ENCODE measurements at places on chromosomes 16 and 17.

DNA sequence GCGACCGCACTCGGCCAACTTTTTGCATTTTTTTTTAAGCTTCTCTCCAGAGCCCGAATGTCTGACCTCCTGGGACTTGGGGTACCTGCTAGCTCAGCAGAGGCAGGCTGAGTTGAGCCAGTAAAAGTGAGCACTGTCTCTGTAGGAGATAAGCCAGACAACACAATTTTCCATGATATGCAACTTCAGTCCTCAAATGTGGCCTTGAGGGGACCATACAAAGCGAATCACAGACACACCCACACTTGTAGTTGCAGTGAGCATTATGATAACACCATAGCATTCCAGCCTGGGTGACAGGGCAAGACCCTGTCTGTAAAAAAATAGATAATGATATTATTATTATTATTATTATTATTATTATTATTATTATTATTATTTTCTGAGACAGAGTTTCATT lies 2.6 kb downstream of the DPEP2 start:
- DNase-seq: no peak

DNA sequence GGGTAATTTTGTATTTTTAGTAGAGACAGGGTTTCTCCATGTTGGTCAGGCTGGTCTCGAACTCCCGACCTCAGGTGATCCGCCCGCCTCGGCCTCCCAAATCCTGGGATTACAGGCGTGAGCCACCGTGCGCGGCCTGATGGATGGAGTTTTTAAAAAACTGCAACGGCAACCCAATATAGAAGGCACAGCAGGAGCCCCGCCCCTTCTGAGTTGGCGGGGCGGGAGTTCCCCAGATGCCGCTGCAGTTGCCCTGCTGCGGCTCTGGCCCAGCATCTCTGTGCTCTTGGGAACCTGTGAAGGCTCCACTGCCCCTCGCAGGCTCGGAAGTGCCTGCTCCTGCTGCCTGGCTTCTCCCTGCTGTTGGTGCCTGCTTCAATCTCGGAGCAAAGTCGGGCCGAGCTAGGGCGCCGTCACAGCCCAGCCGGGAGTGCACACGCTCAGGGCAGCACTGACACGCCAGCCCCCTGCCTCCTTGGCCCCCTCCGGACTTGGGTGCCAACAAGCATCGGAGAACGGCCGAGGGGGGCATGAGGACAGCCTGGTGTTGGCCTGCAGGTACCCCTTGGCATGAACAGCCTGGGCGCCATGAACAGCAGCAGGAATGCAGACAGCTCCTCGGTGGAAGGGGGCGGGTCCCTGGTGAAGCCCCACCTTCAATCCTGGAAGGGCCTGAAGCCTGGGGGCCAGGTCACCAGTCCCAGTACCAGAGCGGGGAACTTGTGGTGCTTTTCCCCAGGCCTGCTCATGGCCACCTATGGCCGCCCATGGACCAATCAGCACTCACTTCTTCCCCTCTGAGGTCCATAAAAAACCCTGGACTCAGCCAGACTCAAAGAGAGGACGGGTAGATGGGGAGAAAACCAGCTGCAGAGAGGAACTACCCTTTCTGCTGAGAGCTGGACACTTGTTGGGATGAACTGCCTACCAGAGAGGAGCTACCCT lies 2.3 kb upstream of the NT5M start:
- DNase-seq: peak; percentile 58

DNA sequence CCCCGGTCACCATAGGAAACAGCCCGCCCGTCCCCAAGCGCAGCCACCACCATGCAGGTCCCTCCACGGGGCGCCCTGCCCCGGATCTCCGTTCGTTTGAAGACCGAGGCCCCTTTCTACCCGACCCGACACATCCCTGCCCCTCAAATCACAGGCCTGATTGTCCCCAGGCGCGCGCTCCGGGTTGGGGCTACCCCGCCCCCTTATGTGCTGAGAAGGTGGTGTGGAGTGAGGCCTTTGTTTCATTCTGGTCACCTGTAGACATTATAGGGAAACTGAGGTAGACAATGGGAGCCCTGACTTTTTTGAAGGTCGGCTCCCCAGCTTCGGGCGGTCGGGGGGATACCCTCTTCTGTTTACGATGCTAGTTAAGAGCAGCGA lies 763 bp upstream of the ACTG1 start:
- no peak for DNase-seq

DNA sequence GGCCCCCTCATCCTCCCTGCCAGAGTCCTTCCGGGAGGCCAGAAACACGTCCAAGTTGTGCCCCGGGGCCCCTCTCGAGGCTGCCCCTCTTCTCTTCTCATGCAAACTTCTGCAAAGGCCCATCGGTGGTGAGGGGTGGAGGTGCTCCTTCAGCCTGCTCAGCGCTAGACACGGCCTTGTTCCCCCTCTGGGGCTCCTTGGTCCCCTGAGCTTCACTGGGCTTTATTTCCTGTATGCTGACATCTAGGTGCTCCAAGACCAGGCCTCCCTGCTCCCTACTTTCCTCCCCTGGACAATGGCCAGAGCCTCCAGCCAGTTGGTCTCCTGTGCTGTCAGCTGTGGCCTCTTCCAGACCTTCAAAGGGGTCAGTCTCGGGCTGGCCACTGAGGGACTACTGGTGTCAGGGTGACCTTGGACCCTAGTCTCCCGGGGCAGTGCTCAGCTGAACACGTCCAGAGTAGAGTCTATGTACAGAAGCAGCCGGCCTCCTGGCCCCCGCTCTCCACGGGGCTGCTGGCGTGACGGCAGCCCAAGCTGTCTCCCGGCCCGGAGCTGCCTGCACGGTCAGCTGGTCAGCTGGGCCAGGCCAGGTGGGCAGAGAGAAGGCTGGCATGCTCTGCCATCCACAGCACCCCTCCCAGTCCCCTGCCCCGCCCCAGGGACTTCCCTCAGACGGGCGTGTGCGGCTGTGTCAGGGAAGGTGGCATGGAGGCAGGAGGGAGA lies 1.7 kb upstream of the PRR35 start:
- DNase-seq: no peak

DNA sequence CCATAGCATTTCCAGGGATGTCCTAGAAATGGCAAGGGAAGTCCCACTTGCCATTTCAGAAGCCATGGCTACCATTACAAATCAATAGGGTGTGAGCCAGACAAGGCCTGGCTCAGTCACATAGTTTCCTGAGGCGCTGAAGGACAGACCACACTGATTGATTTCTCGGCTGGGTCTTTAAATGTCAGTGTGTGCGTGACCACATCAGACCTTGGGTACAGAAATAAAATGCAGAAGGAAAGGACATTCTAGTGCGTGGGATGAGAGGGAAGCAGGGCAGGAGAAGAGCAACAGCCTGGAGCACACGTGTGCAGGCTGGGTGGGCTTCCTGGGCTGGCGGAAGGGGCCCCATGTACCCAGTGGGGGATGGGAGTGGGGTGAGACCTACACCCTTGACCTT lies 58.7 kb upstream of the LYRM9 start:
- no peak for DNase-seq

GRCh38 chr16:51984395-51984794 lies 562.5 kb downstream of the TOX3 start:
- DNase-seq: no peak

GRCh38 chr16:74224828-74225612 lies 71.6 kb upstream of the PSMD7 start:
- DNase-seq: no peak

GRCh38 chr17:40371261-40371929 lies 6.9 kb upstream of the GJD3 start:
- no peak for DNase-seq

- DNase-seq: no peak
Observed at GRCh38 chr17:77493238-77493820, 352.6 kb downstream of the SEC14L1 start.

DNA sequence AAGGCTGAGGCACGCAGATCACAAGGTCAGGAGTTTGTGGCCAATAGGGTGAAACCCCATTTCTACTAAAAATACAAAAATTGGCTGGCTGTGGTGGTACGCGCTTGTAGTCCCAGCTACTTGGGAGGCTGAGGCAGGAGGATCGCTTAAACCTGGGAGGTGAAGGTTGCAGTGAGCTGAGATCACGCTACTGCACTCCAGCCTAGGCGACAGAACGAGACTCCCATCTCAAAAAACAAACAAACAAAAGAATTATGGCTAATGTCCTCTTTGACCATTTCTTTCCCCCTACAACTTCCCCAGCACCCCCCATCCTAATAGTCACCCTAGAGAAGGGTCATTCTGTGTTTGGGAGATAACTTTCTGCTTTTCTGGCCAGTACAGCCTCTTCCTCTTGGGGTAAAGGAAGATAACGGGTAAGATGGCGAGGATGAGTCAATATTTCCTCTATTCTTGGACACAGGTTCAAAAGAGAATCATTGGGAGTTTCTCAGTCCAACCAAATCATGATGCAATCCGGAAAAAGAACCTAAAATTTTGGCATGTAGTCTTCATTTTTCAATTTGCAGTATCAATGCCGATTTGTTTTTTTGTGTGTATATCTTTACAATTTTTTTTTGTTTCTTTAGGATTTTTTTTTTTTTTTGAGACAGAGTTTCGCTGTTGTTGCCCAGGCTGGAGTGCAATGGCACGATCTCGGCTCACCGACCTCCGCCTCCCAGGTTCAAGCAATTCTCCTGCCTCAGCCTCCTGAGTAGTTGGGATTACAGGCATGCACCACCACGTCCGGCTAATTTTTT lies 107.6 kb upstream of the MED13 start:
- DNase-seq: no peak

DNA sequence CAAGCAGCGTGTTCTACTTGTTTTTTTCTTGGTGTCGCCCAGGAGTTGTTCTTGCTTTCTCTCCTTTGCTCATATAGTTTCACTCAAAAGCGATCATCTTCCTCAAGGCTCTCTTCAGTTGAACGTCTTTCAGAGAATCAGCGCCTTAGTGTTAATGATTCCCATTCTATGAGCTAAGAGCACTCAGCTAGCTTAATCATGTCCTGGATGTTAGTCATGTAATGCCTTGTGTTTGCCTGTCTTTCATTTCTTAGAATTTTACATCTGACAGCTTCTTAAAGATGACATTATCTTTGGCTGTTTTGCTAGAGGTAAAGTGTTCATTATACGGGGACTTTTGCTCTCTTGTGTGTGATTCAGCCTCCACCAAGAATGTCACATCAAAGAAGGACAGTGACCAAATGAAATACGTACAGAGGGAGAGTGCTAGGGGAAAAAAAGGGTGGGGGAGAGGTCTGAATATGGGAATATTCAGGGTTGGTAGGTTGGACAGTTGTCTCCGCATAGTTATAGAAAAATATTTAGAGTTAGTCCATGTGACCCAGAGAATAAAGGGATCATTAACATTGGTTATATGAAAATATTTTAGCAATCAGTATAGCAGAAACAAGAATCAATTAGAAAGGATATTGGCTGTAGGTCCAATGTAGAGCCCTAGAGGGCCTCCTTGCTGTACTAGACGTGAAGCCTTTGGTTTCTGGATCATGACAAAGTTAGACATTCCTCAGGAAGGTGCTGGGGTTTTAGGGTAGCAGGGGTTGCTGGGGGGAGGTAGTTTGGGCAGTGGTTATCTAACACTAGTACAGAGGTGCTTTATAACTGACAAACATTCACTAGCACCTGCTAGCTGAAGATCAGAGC lies 31.9 kb upstream of the ANKFN1 start:
- no peak for DNase-seq

GRCh38 chr17:9080296-9080914 lies 59.1 kb downstream of the NTN1 start:
- no peak for DNase-seq

DNA sequence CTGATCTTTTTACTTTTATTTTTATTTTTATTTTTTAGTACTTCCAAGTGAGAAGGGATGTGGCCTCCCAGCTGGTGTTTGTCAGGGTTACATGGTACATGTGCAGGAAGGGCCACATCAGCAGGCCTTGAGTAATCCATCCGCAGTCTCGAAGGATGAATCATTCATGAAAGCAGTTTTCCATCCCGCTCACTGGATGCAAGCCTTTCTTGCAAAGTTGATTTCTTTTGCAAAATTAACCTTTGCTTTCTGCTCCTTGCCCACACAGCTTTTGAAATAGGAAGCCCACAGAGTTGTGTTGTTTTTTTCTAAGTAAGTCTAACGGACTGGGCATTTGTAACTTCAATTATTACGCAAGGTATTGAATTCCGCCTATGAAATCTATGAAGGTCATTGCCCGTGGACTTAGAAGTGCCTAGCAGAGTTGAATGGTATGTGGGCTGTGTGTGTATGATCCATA lies 157.4 kb downstream of the PRKCA start:
- DNase-seq: peak; percentile 9

- DNase-seq: no peak
Observed at GRCh38 chr17:42233156-42233555, 38.9 kb upstream of the GHDC start.

DNA sequence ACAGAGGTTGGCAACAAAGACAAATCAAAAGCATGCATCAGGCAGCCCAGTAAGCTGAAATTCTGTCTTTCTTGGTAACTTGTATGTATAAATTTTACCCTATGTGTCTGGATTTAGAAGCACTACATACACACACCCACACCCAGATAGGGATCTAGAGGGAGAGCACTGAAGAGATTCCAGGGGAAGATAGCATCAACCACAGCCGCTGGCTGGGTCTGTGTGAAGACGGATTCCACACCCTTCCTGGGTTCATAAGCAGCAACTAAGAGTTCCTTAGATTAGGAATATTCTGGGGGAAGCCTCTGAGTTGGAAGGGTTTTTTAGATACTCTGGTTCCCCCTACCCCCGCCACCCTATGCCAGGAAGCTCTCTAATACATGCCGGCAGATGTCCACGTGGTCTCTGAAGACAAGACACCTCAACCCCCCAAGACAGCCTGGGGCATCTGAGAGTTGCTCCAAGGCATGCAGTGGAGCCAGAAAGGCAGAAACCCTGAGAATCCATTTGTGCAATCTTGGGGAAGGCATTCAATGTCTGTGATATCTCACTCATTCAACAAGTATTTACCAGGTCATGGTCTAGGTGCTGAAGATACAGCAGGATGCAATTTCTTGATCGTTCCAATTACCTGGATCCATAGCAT lies 86.4 kb downstream of the NOG start:
- no peak for DNase-seq

GRCh38 chr17:75979705-75980187 lies 706 bp downstream of the TEN1 start:
- no peak for DNase-seq

DNA sequence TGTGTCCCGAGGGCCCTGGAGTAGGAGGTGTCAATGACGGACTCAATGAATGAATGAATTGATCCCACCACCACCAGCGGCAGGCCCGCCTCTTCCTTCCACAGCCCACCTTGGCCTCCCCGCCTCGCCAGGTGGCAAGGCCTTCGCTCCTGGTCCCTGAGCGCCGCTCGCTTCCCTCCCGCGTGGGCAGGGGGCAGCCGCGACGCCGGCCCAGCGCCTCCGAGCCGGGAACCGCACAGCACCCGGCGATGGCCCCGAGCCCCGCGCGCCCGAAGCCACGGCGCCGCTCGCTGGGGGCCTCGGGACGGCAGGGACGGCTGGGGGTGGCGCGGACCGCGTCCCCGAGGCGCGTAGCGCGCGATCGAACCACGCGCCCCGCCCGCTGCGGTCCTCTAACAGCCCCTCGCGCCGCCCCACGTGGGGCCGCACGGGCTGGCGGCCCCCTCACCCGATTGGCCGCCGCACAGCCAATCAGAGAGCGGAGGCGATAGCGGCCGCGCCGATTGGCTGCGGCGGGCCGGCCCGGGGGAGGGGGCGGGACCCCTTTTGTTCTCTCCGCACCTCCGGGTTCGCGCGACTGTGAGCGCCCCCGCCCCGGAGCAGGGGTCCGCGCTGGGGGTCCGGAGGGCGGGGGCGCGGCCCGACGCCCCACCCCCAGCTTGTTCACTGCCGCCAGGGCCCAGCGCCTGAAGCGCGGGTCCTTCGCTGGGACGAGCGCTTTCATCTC lies 31.4 kb downstream of the ACTG1 start:
- peak; percentile 71 for DNase-seq

- DNase-seq: no peak
Observed at GRCh38 chr17:82043507-82043906, 6.0 kb upstream of the DCXR start.
